Mammary microvascular endothelial cell (primary cell): ENCODE measurements at places on chromosomes 11 and 22. TPM values are rescaled to one million over a fixed set of nuclear protein-coding genes. Genes with fewer than 3 reads are reported as not detected.

LINC01488 gene
- total RNA-seq = not detected in 2 replicates

MUC5B gene
- not detected in 2 replicates for total RNA-seq

OR6T1 gene
- total RNA-seq = not detected in 2 replicates

C11orf91 gene
- total RNA-seq = not detected in 2 replicates

TEX12 gene
- 0.25 TPM in 1 of 2 replicates, not detected in the other for total RNA-seq

SYTL2 gene
- total RNA-seq = 2.0 and 6.7 TPM in 2 replicates

RAB39A gene
- 0.60 TPM in 1 of 2 replicates, not detected in the other for total RNA-seq

SLN gene
- not detected in 2 replicates for total RNA-seq

PGA5 gene
- not detected in 2 replicates for total RNA-seq

MRGPRX4 gene
- not detected in 2 replicates for total RNA-seq

OR2AG1 gene
- not detected in 2 replicates for total RNA-seq

RFPL2 gene
- not detected in 2 replicates for total RNA-seq

OR5B12 gene
- total RNA-seq = not detected in 2 replicates

FERMT3 gene
- total RNA-seq = 59.4 and 69.7 TPM in 2 replicates

ADM2 gene
- 0.64 and 0.87 TPM in 2 replicates for total RNA-seq

CDCA5 gene
- total RNA-seq = 20.7 and 21.8 TPM in 2 replicates

BEST1 gene
- total RNA-seq = not detected in 2 replicates

CCDC89 gene
- 0.10 and 0.13 TPM in 2 replicates for total RNA-seq

DEFB131B gene
- not detected in 2 replicates for total RNA-seq

JAM3 gene
- total RNA-seq = 47.0 and 52.6 TPM in 2 replicates

HEPN1 gene
- total RNA-seq = not detected in 2 replicates

PACSIN3 gene
- 8.3 and 12.8 TPM in 2 replicates for total RNA-seq

FOLR2 gene
- total RNA-seq = not detected in 2 replicates

KIRREL3 gene
- total RNA-seq = under 0.01 TPM in 1 of 2 replicates, not detected in the other

OSM gene
- not detected in 2 replicates for total RNA-seq

SCGB1A1 gene
- not detected in 2 replicates for total RNA-seq

LGALS12 gene
- total RNA-seq = not detected in 2 replicates

OR5A1 gene
- total RNA-seq = not detected in 2 replicates

ARVCF gene
- 91.8 and 101 TPM in 2 replicates for total RNA-seq

ATG13 gene
- 82.8 and 91.6 TPM in 2 replicates for total RNA-seq

KIF18A gene
- total RNA-seq = 11.8 and 12.1 TPM in 2 replicates

CHADL gene
- total RNA-seq = 3.1 and 3.8 TPM in 2 replicates

PIH1D2 gene
- total RNA-seq = 0.64 and 1.9 TPM in 2 replicates

THAP12 gene
- total RNA-seq = 27.6 and 35.7 TPM in 2 replicates

TRIM49 gene
- not detected in 2 replicates for total RNA-seq

SLCO2B1 gene
- 0.15 and 0.60 TPM in 2 replicates for total RNA-seq

PHLDA2 gene
- total RNA-seq = 51.2 and 66.8 TPM in 2 replicates

TYR gene
- not detected in 2 replicates for total RNA-seq

OAF gene
- total RNA-seq = 93.2 and 99.3 TPM in 2 replicates

ASCL2 gene
- not detected in 2 replicates for total RNA-seq

SAA4 gene
- not detected in 2 replicates for total RNA-seq

EMSY gene
- total RNA-seq = 20.1 and 25.9 TPM in 2 replicates

GATD1 gene
- total RNA-seq = 29.4 and 33.0 TPM in 2 replicates

KRTAP5-7 gene
- not detected in 2 replicates for total RNA-seq

ETS1 gene
- total RNA-seq = 80.8 and 90.3 TPM in 2 replicates

TPBGL gene
- not detected in 2 replicates for total RNA-seq
